ENCODE measurements at places on chromosomes 11 and 22. TPM values are rescaled to one million over a fixed set of nuclear protein-coding genes. Genes with fewer than 3 reads are reported as not detected.

The BUD13 gene
- total RNA-seq: 19.9 TPM

The INS gene
- total RNA-seq: not detected

The DGAT2 gene
- 0.35 TPM for total RNA-seq

The OR8A1 gene
- total RNA-seq: not detected

The OR51B4 gene
- not detected for total RNA-seq

DNA sequence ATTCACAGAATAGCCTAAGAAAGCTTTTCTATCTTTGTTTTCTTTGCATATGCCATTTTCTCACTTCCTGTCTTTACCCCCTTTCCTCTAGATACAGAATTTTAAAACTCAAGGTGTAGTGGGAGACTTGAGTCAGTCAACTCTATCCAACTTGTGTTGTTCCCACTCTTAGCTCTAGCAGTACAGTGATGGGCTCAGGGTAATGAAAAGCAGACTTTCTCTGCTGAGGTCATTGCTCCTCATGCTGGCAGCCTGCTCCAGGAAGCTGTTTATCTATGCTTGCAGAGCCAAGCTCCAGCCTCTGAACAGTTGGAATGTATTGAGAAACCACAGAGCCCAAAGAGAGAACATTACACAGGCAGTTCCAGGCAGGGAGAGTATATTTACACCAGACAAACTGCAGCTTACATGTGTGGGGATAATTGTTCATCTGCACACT is 68.1 kb downstream of the CSTPP1 start:
- no peak for DNase-seq

DNA sequence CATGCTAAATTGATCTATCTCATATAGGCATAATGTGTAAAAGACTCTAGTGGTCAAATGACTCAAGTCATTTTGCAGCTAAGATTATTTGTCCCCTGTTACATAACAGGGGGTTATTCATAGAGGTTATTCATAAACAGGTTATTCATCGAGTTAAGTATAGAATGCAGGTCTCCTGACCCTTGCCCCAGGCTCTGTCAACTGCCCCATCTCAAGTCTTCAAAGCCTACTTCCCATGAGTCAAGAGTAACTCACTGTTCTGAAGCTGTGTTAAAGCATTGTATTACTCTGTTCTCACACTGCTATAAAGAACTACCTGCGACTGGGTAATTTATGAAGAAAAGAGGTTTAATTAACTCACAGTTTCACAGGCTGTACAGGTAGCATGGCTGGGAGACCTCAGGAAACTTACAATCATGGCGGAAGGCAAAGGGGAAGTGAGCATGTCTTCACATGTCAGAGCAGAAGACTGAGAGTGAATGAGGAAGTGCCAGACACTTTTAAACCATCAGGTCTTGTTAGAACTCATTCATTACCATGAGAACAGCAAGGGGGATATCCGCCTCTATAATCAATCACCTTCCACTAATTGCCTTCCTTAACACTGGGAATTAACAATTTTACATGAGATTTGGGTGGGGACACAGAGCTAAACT is 226.2 kb upstream of the BLID start:
- DNase-seq: no peak

DNA sequence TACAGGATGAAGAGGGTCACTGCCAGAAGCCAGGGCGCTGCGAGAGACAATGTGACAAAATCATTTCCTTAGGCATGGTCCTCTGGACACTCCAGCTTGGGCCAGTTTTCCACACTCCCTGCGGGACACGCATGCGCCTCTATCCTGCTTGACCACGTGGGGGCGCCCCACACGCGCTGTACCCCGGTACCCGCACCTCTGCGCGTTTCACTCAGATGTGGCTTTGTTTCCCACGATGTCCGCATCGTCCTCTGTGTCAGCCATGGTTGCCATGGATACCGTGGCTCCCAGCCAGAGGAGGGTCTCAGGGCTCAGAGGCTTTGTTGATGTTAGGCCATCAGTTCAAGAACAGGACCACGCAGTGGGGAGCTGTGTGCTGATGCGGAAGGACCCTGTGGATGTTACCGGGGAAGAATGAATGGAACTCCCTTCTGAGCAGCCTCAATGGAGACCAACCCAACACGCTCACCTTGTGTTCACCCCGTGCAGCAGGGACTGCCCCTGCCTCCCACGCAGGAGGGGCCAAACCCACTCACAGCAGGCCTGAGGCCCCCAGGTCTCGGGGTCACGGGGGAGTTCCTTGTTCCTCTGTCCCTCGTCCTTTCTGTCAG is 101.1 kb upstream of the SLC22A12 start:
- peak; percentile 31 for DNase-seq

DNA sequence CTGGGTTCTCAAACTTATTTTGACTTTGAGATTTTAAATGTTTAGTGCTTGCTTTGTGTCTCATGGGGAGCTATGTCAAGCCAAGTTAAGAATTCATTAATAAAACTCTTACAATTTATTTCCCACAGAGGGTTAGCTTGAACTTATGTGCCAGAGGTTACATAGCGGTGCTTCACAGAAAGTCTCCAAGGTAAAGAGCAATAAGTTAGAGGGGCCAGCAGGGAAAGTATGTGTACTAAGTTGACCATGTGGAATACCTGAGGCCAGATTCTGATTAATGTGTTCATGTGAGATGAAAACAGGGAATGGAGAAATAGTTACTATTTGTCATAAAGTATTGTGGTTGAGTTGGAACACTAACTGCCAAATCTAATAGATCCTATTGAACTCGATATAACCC is 149.3 kb downstream of the TMEM135 start:
- DNase-seq: no peak

All from CD4-positive, alpha-beta memory T cell (primary cell).